ENCODE measurements at places on chromosomes 5 and 9. TPM values are rescaled to one million over a fixed set of nuclear protein-coding genes. Genes with fewer than 3 reads are reported as not detected.

The ARHGEF28 gene
- 66.3 TPM for total RNA-seq

The GARIN3 gene
- total RNA-seq, result not detected

The PDCD1LG2 gene
- total RNA-seq, result 2.4 TPM

The SIT1 gene
- 3.1 TPM for total RNA-seq

GRCh38 chr9:15543047-15543813 lies 9.6 kb upstream of the CCDC171 start:
- no peak for DNase-seq

GRCh38 chr5:59061377-59061776 lies 478.5 kb downstream of the RAB3C start:
- no peak for DNase-seq

- no peak for DNase-seq
Observed at GRCh38 chr5:58926541-58926935, 343.7 kb downstream of the RAB3C start.

GRCh38 chr5:109519416-109519815 lies 109.6 kb upstream of the PJA2 start:
- DNase-seq, result no peak

DNA sequence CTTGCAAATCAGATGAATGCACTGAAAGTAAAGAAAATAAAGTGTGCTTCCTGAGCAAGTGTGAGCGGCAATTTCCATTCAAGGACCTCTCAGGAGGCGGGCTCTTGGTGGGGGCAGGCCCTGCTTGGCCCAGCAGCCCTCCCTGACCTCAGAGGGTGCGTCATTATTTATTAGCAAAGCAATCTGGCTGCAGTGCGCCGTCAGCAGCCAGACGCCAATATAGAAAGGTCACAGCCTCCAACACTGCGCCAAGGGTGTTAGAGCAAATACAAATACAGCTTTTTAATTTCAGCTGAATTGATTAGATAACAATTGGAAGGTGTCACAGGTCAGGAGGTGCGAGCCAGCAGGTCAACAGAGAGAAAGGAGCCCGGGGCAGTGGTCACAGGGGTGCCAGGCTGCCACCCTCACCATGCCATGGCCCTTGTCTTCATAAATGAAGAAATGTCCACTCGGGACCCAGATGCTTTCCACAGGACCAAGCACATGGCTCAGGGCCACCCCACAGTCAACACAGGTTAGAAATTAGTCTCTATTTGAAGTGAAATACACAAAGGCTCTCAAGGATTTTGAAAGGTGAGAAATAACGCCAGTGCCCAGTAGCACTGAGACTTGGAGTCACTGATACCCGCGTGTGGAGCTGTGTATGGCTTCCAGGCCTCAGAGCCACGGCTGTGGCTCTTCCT lies 309.8 kb downstream of the IRX2 start:
- DNase-seq, result no peak

- DNase-seq, result no peak
Observed at GRCh38 chr5:139984816-139985215, 58.3 kb downstream of the NRG2 start.

- no peak for DNase-seq
Observed at GRCh38 chr9:76642074-76642473, 122.2 kb upstream of the PCA3 start.

DNA sequence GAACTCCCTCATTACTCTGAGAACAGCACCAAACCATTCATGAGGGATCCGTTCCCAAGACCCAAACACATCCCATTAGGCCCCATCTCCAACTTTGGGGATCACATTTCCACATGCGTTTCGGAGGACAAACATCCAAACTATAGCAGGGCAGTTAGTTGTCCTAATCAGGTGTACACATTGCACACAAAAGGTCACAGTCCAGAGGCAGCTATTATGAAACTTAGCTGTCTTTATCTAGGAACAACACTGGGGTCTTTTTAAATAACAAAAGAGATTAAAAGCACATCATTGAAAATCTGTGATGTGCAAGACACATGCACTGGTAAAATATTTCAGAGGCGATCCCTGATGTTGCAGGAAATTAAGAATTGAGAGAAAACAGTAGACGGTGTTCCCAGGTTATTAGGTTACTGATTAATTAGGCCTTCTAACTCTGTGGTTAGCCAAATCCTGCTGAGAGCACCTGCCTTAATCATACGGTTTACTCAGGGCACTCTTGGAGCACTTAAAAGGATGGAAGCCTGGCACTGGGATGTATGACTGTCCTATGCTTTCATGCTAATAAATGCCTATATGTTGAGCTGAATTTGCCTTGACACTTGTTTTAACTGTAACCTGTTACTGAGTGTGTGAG lies 1574.5 kb upstream of the WWC1 start:
- peak; percentile 16 for DNase-seq

GRCh38 chr9:131097948-131098278 lies 1.6 kb downstream of the AIF1L start:
- no peak for DNase-seq
